ENCODE measurements at places on chromosomes 13 and 19.

DNA sequence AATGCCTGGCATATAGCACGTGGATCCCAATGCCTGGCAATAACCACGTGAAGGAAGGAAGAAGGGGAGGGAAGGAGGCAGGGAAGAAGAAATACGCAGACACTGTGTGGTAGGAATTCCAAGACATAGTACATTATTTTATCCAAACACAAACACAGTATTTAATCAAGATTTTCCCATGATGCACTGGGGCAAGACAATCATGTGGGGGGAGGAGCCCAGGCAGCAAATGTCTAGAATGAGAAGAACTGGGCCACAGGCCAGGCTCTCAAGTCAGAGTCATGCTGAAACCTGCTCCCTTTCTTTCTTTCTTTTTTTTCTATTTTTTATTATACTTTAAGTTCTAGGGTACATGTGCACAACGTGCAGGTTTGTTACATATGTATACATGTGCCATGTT lies 717.9 kb downstream of the UQCRFS1 start:
- DNase-seq = no peak

GRCh38 chr13:51698352-51698751 lies 105.6 kb downstream of the DHRS12 start:
- no peak for DNase-seq

DNA sequence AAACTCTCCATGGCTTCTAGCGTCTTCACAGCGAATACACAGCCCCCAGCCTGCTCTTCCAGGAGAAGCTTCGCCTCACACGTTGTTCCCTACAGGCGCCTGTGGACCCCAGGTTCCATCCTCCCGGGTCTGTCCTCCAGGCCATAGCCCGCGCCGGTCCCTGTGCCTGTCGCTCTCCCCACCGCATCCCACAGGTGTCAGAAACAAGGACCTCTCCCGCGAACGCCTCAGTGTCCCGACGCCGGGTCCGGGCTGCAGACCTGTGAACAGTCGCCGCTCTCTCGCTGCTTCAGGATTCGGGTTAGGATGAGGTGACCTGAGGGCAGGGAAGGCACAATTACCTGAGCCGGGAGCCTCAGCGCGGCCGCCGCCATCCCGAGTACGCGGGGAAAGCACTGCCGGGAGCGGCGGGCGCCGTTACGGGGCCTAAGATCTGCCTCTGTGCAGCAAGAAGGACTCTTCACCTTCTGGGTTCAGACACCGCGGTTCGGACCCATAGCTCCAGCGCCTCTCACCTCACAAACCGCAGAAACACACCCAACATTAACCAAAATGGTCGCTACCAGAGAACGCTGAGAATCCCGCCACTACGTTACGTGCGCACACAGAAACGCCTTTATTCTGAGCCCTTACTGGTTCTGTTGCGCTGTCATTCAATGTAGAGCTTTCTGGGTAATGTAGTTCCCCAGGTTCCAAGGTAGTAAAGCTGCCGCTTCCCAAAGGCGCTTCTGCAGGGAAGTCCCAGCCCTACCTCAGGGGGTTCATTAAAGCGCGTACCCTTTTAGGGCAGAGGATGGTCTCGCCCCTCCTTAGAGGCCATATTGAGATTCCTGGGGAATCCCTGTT lies at the start of gene ZNF418:
ZNF418 (minus strand) TSS at position 583 of the 846 bp plus-strand sequence. CDS start 1,580 bp downstream, outside the sequence.
- DNase-seq = no peak

- peak; percentile 53 for DNase-seq
These were observed 26.9 kb downstream of the TMED1 start for GRCh38 chr19:10808937-10809649.

Measured in NB4 (cell line).